ENCODE measurements at places on chromosomes 11 and 22. TPM values are rescaled to one million over a fixed set of nuclear protein-coding genes. Genes with fewer than 3 reads are reported as not detected.

- H3K27ac ChIP-seq = no peak overlapping the region
- no peak overlapping the region for H3K4me3 ChIP-seq
- H3K4me1 ChIP-seq = peaks cover 14% of the 10 kb centered on the region
- DNase-seq = no peak
- peaks cover 21% of the 10 kb centered on the region for H3K36me3 ChIP-seq
- H3K27me3 ChIP-seq = no peaks in the 10 kb centered on the region
These were observed 71.9 kb upstream of the HORMAD2 start for GRCh38 chr22:30008401-30008800.

- no peaks in the 10 kb centered on the region for H3K4me1 ChIP-seq
- no peak for DNase-seq
- H3K27ac ChIP-seq = no peak overlapping the region
- no peak overlapping the region for H3K4me3 ChIP-seq
- no peaks in the 10 kb centered on the region for H3K36me3 ChIP-seq
- H3K27me3 ChIP-seq = no peaks in the 10 kb centered on the region
These were observed 18.8 kb downstream of the MB start for GRCh38 chr22:35598396-35598710.

DNA sequence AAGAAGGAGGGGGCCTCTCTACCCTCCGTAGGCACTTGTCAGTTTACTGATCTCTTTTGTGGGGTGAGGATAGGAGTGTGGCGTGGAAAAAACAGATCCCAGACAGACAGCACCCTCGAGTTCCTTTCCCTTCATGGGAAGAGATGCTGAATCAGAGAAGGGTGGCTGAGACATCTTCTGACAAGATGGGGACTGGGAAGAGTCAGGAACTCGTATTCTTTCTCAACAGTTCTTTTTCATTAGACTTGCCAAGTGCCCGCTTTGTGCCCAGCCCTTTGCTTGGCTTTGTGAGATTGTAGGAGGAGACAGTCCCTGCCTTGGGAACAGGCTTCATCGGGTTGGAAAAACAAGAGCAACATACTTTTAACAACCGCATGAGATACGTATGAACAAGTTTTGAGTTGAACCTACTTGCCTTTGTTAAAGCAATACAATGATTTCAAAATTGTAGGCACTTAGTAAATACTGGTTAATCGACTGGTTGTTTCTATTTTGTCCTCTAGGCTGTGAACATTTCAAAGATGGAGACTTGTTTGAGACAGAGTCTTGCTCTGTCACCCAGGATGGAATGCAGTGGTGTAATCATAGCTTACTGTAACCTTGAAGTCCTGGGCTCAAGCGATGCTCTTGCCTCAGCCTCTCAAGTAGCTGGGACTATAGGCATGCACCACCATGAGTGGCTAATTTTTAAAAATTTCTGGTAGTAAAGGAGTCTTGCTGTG lies 1.1 kb downstream of the RRM1 start:
- H3K36me3 ChIP-seq = no peaks in the 10 kb centered on the region
- H3K4me3 ChIP-seq = peak overlapping the region; percentile 87
- peak; percentile 85 for DNase-seq
- no peaks in the 10 kb centered on the region for H3K27me3 ChIP-seq
- peak overlapping the region; percentile 96 for H3K27ac ChIP-seq

DNA sequence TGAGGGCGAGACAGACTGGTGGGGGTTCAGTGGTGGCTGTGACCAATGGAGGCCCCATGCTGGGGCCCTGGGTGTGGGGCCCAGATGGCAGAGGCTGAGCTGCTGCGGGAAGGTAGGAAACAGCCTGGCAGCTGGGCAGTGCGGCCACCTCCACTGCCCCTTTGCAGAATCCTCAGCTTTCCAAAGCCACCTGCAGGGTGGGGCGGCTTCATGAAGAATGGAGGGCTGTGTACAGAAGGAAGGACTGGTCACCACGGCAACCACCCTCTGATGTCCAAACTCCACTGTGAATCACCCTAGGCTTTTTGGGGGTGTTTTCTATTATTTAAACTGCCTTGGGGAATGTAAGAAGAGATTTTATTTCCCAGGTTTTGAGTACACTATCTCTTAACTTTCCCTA lies 166.3 kb upstream of the NAV2 start:
- DNase-seq = peak; percentile 64
- no peak overlapping the region for H3K4me3 ChIP-seq
- no peak overlapping the region for H3K27ac ChIP-seq
- no peaks in the 10 kb centered on the region for H3K4me1 ChIP-seq

DNA sequence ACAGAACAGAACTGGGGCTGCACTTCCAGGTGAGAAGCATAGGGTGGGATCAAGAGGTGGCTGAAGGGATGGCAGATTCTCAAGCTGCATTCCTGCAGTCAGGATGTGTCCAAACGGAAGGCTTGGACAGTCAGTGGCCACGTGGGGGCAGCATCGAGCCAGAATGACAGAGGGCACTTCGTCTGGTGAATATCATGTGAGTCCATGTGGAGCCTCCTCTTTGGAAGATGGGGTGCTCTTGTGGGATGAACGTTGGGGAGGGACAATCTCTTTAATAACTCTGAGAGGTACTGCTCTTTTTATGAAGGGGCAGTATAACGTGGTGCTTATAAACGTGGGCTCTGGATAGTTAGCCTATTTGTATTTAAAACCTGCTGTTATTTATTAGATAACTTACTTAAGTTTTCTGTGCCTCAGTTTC lies 154.9 kb upstream of the NAV2 start:
- H3K27me3 ChIP-seq = no peaks in the 10 kb centered on the region
- H3K27ac ChIP-seq = no peak overlapping the region
- H3K36me3 ChIP-seq = no peaks in the 10 kb centered on the region
- peaks cover 3% of the 10 kb centered on the region for H3K4me1 ChIP-seq
- H3K4me3 ChIP-seq = no peak overlapping the region

- no peak overlapping the region for H3K4me3 ChIP-seq
- no peaks in the 10 kb centered on the region for H3K4me1 ChIP-seq
- H3K36me3 ChIP-seq = no peaks in the 10 kb centered on the region
- no peak for DNase-seq
These were observed 16.5 kb downstream of the C22orf42 start for GRCh38 chr22:32142600-32142999.

GRCh38 chr11:94469416-94469815 lies 24.2 kb downstream of the MRE11 start:
- H3K4me1 ChIP-seq = no peaks in the 10 kb centered on the region
- H3K4me3 ChIP-seq = no peak overlapping the region
- DNase-seq = no peak
- H3K36me3 ChIP-seq = peaks cover 3% of the 10 kb centered on the region
- no peaks in the 10 kb centered on the region for H3K27me3 ChIP-seq

GRCh38 chr22:28822930-28823551 lies 22.7 kb upstream of the XBP1 start:
- H3K27me3 ChIP-seq = no peaks in the 10 kb centered on the region
- no peak overlapping the region for H3K4me3 ChIP-seq
- no peaks in the 10 kb centered on the region for H3K4me1 ChIP-seq
- H3K36me3 ChIP-seq = no peaks in the 10 kb centered on the region
- no peak for DNase-seq

DNA sequence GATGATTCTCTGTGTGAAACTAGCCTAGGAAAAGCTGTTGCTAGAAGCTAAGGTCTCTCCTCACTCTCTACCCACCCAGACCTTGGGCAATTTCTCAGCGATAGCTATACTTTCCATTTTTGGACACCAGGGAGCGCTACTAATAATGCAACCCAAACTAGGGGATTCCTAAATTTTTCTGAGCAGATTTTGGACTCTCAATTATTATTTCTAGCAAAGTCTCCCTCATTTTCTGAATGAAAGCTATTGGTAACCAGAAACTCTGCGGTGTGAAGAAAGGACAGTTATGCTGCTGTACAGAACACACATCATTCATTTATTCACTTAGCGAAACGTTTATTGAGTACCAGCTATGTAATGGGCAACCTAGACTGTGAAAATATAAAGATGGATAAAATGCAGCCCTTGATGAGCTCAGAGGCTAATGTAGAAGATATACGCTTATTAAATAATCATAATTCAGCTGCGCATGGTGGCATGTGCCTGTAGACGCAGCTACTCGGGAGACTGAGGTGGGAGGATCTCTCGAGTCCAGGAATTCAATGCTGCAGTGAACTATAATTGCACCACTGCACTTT lies 6.1 kb upstream of the STIM1 start:
- peak; percentile 67 for DNase-seq
- H3K27me3 ChIP-seq = no peaks in the 10 kb centered on the region
- no peak overlapping the region for H3K27ac ChIP-seq
- H3K36me3 ChIP-seq = no peaks in the 10 kb centered on the region
- no peaks in the 10 kb centered on the region for H3K4me1 ChIP-seq

DNA sequence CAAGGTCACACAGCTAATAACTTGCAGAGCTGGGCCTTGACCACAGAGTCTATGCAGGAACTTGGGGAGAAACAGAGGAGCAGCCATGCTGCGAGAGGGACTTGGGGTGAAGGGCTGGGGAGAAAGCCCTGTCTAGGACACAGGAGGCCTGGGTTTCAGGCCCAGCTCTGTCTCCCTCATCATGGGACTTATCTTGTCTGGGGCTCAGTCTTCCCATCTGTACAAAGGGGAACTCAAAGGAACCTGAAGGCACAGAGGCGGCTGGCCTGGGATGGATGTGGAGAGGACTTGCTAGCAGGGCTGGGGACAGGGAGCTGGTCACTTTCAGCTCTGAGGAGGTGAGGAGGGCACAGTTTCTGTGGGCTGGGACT lies 36.9 kb upstream of the TPBGL start:
- no peaks in the 10 kb centered on the region for H3K36me3 ChIP-seq
- no peak for DNase-seq
- H3K4me1 ChIP-seq = no peaks in the 10 kb centered on the region
- H3K27me3 ChIP-seq = peaks cover 37% of the 10 kb centered on the region
- no peak overlapping the region for H3K27ac ChIP-seq

GRCh38 chr22:30265131-30265720 lies 1.4 kb downstream of the OSM start:
- H3K4me3 ChIP-seq = no peak overlapping the region
- H3K27me3 ChIP-seq = no peaks in the 10 kb centered on the region
- no peaks in the 10 kb centered on the region for H3K36me3 ChIP-seq
- peaks cover 4% of the 10 kb centered on the region for H3K4me1 ChIP-seq
- DNase-seq = no peak
- H3K27ac ChIP-seq = no peak overlapping the region

DNA sequence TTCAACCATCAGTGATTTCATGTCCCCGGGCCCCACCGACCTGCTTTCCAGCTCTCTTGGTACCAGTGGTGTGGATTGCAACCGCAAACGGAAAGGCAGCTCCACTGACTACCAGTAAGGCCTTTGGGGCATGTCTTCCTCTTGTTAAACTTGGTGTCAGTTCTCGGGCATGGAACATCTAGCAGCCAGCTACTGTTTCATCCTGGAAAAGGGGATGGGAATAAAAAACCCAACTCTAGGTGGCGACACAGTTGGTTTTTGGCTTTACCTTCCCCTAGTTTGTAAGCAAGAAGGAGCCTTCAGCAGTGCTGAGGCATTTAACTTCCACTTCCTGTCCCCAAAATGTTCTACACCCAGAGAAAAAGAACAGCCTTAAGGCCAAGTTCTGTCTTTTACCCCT lies 76.7 kb downstream of the BMAL1 start:
- H3K36me3 ChIP-seq = peaks cover 13% of the 10 kb centered on the region
- H3K27ac ChIP-seq = no peak overlapping the region
- no peak overlapping the region for H3K4me3 ChIP-seq
- H3K4me1 ChIP-seq = peaks cover 12% of the 10 kb centered on the region
- DNase-seq = peak; percentile 30

DNA sequence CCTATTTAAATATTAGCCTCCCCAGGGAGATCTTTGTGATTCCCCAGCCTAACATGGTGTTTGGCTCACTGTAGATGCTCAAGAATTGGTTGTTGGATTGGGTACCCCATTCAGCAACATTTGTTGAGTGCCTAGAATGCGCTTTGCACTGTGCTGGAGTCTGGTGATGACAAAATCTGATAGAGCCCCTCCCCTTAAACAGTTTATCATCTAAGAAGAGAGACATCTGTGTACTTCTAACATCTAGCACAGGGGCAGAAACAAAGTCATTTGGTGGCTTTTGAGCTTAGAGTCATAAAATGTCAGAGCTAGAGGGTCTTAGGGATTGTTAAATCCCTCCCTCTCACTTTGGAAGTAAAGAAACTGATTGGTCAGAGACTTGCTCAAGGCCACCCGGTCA lies 73.0 kb downstream of the UBASH3B start:
- no peak for DNase-seq
- no peak overlapping the region for H3K4me3 ChIP-seq
- no peaks in the 10 kb centered on the region for H3K27me3 ChIP-seq
- H3K27ac ChIP-seq = no peak overlapping the region

DNA sequence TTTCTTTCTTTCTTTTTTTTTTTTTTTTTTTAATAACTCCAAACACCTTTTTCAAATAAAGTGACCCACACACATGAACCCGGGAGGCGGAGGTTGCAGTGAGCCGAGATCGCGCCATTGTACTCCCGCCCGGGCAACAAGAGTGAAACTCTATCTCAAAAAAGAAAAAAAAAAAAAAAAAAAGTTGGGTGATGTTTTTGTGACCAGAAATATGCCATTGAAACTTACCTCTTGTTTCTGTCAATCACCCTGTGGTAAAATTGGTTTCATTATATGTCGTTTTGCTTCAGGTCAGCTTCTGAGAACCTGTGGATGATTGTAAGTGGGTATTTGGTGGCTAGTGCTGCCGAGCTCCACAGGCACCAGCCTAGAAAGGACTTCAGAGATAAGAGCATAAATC lies 238.8 kb downstream of the TBC1D22A start:
- H3K4me3 ChIP-seq = no peak overlapping the region
- no peaks in the 10 kb centered on the region for H3K27me3 ChIP-seq
- DNase-seq = no peak
- no peak overlapping the region for H3K27ac ChIP-seq

- no peak overlapping the region for H3K27ac ChIP-seq
- no peaks in the 10 kb centered on the region for H3K4me1 ChIP-seq
- H3K4me3 ChIP-seq = no peak overlapping the region
- DNase-seq = no peak
- no peaks in the 10 kb centered on the region for H3K36me3 ChIP-seq
These were observed 5.0 kb downstream of the ASCL2 start for GRCh38 chr11:2265396-2265795.

- H3K4me3 ChIP-seq = peak within 1 kb of the TSS; percentile 52
- DNase-seq = peak; percentile 28
- H3K4me1 ChIP-seq = peaks cover 10% of the 10 kb centered on the region
- no peaks in the 10 kb centered on the region for H3K36me3 ChIP-seq
These were observed at the start of gene STK33 for GRCh38 chr11:8593935-8594909. STK33 (minus strand) TSS chr11:8594228; CDS start chr11:8474905, 119,323 bp downstream.

GRCh38 chr22:40578171-40578570 lies 58.3 kb downstream of the MRTFA start:
- no peaks in the 10 kb centered on the region for H3K36me3 ChIP-seq
- no peaks in the 10 kb centered on the region for H3K27me3 ChIP-seq
- no peak for DNase-seq
- H3K4me3 ChIP-seq = no peak overlapping the region
- H3K27ac ChIP-seq = no peak overlapping the region

DNA sequence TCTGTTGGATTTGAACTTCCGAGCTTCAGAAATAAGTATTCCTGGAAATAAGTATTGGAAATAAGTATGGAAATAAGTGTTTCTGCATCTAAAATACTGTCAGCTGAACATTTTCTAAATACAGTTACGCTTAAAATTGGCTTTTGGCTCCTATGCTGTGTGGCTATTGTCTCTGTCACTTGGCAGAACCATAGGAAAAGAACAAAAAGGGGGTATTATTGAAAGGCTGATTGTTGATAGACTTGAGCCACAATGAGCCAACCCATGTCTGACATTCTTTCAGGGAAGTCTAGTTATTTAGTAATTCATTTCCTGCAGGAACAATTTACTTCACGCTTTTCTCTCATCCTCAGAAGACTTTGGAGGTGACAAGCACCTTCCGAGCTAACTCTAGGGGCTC lies 32.5 kb upstream of the LARGE1 start:
- H3K36me3 ChIP-seq = no peaks in the 10 kb centered on the region
- no peak overlapping the region for H3K4me3 ChIP-seq

Gene TSKU
- total RNA-seq = 30.6 TPM

Gene NDUFC2
- 86.6 TPM for total RNA-seq

Gene FEN1
- total RNA-seq = 29.2 TPM

Gene CD3G
- total RNA-seq = not detected

Gene SOX6
- not detected for total RNA-seq

Gene OR51S1
- total RNA-seq = not detected

Gene NPTXR
- total RNA-seq = 2.7 TPM

Gene OR9Q2
- total RNA-seq = not detected

All from GM23248 (cell line).